Globus pallidus (tissue), 1 donor: ENCODE measurements at places on chromosomes 7 and 10.

DNA sequence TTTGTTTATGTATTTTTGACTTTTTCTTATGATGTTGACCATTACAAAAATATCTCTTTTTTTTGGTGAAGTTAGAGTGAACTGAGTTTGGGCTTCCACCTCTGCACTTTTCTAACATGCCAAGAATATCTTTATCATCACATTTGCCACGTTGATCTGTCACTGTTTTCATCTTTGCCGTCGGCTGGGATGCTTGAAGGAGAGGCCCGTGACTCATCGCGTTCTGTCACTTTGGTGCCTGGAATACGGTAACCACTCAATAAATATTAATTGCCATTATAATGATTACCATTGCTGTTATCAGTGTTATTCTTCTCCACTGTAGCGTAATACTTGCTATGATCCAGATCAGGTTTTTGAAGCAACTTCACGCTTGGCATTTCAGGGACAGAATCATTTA is 350.8 kb upstream of the PFKP start:
- no peak for DNase-seq

DNA sequence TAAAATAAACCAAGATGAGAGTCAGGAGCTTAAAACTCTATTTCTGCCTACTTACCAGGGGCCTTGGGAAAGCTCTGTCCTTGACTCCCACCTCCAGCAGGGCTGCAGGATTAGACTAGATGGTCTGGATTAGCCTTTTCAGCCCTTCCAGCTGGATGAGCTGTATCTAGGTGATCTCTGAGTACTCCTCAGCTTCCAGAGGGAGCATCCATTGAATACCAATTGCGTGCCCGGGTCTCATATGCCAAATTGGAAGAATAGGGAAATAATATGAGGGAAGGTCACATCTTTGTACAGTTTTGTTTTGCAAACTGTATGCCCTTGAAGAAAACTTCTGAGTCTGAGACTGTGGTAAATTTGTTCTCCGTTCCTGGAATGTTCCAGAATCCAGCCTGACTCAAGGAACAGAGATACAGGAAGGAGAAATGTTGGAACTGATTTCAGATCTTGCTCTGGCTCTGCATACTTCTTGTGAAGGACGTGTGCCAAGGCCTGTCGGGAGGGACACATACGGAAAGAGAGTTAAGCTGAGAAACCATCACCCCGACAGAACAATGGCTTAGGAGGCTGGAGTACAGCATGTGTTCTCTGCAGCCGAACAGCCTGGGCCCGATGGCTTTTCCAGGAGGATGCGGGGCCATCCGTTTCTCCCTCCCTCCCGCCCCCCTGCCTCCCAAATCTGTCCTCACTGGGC is 44.9 kb downstream of the MINDY4 start:
- DNase-seq: no peak

GRCh38 chr7:26188206-26188956 is 12.2 kb downstream of the HNRNPA2B1 start:
- no peak for DNase-seq

DNA sequence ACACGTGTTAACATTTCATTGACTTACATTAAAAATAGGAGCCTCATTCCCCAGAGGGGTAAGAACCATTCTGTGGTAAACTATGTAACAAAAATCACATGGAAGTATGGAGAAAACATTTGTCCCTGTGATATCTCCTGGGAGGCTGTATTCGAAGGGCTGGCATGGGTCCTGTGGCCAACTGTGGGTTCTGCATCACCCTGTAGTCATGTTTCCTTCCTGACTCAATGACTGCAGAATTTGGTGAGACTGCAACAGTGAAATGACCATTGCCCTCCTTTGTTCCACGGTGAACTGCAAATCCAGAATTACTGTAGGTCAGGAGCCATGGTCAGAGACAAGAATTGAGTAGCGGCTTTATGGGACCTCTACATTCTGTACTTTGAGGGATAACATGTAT is 3.6 kb upstream of the ZEB1 start:
- DNase-seq: no peak

DNA sequence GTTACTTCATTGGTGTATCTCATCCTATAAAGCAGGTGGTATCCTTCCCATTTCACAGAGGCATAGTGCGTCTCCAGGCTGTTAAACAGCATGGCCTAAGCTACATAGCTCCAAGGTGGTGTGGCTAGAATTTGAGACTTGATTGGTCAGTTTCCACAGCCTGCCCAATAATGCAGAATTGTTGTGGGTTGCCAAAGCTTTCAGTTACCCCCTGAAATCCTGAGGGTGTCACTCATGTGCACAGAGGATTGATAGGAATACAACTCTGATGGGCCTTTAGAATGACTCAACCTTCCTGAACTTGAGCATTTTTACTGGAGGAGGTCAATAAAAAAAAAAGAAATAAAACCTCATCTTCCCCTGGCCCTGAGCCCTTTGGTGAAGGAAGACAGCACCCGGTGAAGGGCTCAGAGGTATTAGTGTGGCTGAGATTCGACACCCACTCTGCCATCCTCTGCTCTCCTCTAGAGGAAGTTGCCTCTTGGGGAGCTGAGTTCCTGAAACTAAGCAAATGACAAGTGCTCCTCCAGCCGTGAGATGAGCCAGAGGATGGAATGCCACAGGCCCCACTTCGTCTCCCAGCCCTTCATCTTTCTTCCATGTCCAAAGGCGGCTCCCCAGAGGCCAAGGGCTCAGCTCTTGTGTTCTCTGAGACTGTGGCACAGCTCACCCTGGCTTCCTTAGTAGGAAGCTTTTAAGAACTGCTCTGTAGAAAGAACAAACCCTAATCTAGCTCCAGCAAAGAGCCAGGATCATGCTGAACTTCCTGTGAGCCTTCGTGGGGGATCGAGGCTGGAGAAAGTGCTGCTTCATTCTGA is 1.0 kb downstream of the ACSL5 start:
- DNase-seq: no peak

GRCh38 chr7:50315739-50316671 is 11.5 kb downstream of the IKZF1 start:
- no peak for DNase-seq

DNA sequence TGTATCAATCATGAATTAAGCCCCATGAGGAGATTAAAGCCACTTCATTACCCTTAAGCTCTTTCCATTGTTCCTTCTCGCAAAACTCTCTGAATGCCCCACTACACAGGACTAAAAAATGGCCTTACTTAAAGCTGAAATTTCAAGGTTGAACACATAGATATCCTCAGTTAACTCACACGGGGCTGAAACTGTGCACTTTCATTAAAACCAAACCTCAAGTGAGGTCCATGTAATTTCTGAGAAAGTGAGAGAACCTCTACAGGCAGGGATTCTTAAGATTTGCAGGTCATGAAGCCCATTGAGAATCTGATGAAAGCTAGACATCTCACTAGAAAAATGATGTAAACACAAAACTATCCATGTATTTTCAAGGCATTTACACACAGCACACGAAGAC is 15.9 kb downstream of the DENND11 start:
- DNase-seq: no peak

DNA sequence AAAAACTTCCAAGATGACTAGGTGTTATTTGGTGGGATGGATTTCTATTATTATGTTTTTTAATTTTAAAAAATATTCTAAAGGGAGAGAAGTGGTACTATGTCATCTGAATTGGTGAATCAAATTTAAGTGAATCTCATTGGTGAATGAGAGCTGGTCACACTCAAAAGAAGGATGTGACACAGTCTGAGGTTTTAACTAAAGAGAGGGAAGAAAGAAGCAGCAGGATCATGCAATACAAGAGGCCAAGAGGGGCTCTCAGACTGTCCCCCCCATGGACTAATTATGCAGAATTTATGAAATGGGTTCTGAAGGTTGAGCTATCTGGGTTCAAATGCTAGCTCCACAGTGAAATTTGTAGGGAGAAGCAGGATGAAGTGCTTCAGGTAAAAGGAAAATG is 16.2 kb downstream of the MACC1 start:
- DNase-seq: no peak
